ENCODE measurements at places on chromosomes 11 and 22.

GRCh38 chr22:32765132-32765618 lies 36.3 kb upstream of the TIMP3 start:
- DNase-seq, result no peak

DNA sequence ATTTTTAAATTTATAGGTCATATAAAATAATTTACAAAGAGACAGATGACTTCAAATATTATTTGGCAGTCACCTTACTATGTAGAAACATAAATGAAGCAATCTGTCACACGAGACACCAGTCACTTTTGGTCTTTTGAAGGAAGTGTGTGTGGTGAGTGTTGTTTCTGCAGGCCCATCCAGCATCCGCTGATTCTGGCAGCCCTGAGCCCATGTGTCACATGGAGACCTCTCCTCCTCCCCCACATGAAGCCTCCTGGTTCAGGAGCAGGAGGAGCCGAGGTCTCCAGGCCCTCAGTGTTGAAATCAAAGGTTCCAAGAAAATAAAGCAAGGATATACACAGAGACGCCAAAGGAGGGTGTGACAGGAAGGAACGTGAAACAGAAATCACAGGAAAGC lies 60.1 kb downstream of the ARFGAP3 start:
- DNase-seq, result no peak

DNA sequence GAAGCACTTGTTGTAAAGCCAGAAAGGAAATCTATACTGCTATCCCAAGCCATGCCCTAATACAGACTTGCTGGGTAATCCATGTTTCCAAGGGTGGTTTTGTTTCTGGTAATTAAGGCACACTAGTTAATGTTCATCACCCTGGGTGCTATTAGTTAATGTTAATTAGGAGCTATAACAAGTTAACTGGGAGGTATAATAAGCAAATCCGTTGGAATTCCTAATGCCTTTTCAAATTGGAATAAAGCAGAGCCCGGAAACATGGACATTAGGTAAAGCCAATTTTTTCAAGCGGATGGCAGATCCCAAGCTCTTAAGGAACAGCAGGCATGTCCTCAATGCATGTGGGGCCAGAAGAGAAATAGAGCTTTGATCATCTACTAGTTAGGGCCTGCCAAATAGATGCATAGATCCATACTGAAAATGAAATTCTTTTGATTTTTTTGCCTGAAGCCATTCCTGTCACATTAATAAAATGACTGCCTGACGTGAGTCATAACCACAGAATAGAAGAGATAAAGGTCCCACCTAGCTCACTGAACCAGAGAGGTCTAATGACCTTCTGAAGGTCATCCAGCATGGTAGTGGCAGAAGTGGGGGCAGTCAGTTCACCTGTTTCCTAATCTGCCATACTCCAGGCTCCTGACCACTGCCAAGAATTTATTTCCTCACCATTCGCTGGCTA lies 28.5 kb upstream of the CCDC34 start:
- no peak for DNase-seq

DNA sequence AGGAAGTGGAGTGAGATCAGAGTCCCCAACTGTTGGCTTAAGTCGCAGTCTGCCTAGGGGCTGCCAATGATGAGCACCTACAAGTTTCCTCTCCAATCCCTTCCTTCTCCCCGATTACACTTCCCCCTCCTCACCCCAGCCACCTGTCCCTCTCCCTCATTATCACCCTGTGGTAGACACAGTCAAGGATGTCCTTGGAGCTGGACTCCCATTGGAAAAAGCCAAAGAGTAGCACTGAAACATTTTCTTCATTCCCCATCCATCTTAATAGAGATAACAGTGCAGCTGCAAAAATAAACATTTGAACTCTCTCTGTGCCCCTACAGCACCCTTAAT lies 146.2 kb downstream of the DBX1 start:
- no peak for DNase-seq

- peak; percentile 43 for DNase-seq
These were observed 13.0 kb upstream of the UBASH3B start for GRCh38 chr11:122642472-122642922.

- DNase-seq, result no peak
These were observed 1.0 kb upstream of the PLAAT2 start for GRCh38 chr11:63564056-63564774.

GRCh38 chr11:128832121-128832497 lies 35.0 kb downstream of the KCNJ1 start:
- no peak for DNase-seq

GRCh38 chr11:47461876-47462275 lies 12.9 kb upstream of the RAPSN start:
- no peak for DNase-seq

DNA sequence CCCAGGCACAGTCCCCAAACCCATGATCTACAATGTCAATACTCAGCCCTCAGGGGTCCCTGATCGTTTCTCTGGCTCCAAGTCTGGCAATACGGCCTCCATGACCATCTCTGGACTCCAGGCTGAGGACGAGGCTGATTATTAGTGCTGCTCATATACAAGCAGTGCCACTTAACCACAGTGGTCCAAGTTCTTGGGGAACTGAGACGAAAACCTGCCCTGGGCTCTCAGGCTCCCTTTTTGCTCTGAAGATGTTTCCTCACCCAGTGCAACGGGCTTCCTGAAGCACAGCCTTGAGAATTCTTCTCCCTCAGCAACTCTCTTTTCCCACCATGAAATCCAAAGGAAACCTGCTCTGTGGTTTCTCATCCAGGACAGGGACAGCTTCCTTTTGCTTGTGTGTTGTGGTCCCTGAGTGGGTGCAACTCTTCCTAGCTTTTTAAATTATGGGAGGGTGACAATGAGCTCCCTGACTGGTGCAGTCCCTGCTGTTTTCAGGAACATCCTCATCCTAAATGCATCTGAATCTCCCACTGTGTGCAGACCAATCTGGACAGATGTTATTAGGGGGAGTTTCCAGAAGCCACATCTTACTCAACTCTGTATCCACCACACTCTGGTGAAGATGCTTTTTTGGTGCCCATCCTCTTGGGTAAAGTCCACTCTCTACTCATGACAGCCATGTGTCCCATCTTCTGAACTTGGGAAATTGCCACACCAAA lies 30.6 kb upstream of the IGLL5 start:
- no peak for DNase-seq

GRCh38 chr11:8959546-8960166 lies 4.6 kb downstream of the TMEM9B start:
- DNase-seq, result peak; percentile 73

DNA sequence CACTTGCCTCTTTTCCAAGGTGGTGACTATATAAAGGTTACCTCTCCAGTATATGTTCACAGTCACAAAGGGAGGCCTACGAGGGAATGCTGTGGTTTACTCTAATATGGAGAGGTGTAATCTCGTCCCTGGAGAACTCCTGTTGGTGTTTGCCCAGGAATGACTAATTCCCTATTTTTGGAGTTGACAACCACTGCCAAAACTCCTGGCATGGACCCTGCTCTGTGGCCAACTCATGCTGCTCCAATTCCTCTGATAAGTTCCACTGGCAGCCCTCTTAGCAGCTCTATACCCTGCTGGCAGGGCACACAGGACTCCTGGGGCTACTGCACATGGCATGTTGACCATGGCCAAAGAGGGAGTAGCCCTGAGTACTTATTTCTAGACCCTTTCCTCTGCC lies 418.7 kb upstream of the ANO5 start:
- DNase-seq, result no peak

DNA sequence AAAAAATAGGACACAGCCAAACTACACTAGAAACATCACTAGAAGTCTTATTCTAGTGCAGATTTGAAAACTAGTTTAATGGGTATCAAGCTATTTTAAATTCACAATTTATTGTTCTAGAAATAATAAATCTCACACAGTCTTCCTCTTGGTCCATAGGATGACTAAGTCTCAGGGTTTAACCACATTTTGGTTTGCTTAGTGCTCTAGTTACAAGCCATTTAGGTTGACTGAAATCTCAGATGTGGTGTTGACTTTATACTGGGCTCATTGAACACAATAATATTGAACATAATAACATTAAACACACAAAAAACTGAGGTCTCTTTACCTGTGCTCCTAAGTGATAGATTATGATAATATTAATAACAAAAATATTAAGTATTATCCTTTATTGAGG lies 760.3 kb upstream of the CCDC179 start:
- DNase-seq, result no peak

DNA sequence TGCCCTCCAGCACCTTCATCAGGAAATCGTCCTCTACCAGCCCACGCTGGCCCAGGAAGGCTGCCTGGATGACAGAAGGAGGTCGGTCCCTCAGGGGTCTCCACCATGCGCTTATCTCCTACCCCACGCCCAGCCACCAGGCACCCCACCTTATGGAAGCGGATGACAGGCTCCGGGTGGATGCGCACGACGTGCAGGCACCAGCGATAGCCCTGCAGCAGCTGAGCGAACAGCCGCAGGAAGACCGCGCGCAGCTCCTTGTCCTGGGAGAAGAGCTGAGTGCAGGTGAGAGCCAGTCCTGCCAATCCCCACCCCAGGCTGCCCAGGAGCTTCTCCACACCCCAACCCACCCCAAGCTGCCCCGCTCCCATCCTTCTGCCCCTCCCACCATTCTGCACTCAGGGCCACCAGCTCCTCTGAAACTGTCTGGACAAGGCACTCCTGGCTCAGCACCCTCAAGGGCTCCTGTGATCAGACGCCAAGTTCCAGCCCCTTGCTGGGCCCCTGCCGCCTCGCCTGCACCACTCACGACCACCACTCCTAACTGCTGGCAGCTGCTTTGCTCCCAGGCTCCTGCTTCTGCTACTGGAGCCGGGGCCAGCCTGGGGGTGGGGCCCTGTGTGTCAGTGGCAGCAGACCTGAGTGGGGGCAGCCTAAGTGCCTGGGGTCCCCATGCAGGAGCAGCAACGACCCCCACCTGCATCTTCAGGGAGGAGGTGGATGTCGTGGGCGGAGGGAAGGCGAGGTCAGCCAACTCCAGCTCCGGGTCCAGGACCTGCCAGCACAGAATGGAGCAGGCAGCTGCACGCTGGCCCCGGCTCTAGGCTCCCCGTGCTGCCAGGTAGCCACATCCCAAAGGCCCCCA lies 9.5 kb downstream of the SBF1 start:
- no peak for DNase-seq

GRCh38 chr11:113730887-113731726 lies 25.0 kb upstream of the TMPRSS5 start:
- peak; percentile 3 for DNase-seq

- DNase-seq, result no peak
These were observed 60.0 kb downstream of the GLYATL1 start for GRCh38 chr11:58999291-58999680.

DNA sequence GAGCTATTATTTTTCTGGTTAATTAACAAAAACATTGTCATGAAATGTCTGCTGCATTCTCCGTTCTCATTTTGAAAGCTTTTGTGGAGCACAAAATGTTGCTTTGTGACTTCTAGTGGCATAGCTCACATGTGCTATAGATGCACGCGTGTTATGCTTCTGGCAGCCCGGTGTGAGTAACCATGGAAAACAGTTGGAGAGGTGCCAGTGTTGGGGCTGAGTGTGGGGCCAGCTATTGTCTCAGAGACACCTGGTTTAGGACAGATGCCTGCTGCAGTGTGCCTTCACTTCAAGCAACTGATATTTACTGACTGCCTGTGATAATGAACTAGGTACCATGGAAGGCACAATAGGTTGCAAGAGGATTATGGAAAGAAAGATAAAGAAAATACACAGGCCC lies 760.6 kb downstream of the NTM start:
- no peak for DNase-seq

- no peak for DNase-seq
These were observed 2.7 kb downstream of the SPI1 start for GRCh38 chr11:47375546-47376085.

GRCh38 chr11:64048042-64048854 lies 12.5 kb downstream of the FLRT1 start:
- DNase-seq, result no peak

GRCh38 chr22:43295173-43295572 lies 48.0 kb downstream of the SCUBE1 start:
- DNase-seq, result no peak

GRCh38 chr11:73167363-73167954 lies 25.3 kb upstream of the FCHSD2 start:
- no peak for DNase-seq

GRCh38 chr11:62727872-62728170 lies 465 bp upstream of the TTC9C start:
- peak; percentile 63 for DNase-seq

- no peak for DNase-seq
These were observed 5.6 kb upstream of the MPEG1 start for GRCh38 chr11:59218319-59218718.

DNA sequence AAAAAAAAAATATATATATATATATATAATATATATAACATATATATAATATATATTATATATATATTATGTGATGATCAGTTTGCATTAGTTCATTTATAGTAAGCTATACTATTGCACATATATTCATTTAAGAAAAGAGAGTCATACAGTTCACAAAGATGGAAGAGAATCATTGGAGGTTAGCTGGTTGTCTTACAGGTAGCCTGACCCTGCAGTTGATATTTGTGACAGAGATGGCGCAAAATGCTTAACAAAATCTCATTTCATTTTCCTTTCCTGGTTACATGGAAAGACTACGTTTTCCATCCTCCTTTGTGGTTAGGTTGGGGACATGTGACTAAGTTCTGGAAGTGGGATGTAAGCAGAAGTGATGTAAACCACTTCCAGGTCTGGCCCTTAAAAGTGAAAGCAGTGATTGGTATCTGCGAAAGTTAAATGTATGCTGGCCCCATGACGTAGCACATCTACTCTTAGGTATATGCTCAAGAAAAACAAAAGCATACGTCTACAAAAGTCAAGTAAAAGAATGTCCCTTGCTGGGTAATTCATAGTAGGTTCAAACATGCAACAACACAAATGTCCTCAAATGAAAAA lies 7.2 kb upstream of the TMEM135 start:
- DNase-seq, result no peak

GRCh38 chr22:21933910-21934309 lies 18.7 kb downstream of the PPM1F start:
- no peak for DNase-seq

GRCh38 chr11:64492561-64492960 lies 98.5 kb upstream of the SLC22A12 start:
- DNase-seq, result no peak

DNA sequence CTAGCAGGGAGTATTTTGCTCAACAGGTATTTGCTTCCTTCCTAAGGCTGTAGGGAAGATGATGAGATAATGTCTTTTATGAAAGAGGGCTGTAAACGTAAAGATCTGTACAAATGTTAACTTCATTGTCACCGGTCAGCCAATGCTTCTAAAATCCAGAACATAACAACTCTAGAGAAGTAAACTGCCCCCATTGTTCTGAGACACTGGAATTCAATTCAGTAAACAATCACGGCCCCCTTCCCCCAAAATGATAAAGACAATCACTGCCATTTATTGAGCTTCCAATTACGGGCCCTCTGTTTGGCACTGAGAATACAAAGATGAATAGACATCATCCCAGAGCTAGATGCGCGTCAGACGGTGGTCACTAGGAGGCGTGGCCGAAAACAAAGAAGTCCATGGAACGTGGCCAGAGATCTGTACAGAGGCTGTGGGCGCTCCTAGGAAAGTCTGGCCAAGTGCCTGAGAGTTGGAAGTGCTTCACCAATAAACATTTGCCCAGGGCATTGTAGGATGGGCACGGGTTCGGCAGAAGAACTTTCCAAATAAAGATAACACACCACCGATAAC lies 576 bp downstream of the TMEM258 start:
- DNase-seq, result peak; percentile 66

- DNase-seq, result no peak
These were observed 1.5 kb upstream of the SREBF2 start for GRCh38 chr22:41831383-41831782.
